CD4-positive, alpha-beta T cell treated with Interleukin-4 for 4 hours (primary cell): ENCODE measurements at places on chromosomes 7 and 10.

DNA sequence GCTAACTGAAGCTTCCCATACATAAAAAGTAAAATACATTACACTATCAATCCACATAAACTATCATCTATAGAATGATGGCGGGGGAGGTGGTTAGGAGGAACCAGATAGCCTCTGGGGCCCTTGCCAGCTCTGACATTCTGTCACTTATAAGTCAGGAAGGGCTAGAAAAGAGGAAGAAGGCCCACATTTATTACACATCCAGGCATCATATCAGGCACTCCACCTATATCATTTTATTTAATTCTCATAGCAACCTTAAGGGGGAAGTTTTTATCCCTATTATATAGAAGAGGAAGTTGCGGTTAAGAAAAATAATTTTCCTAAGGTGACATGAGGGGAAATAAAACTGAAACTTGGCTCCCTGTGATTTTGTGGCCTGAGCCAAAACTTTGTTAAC is 29.9 kb downstream of the HEPACAM2 start:
- no peak for DNase-seq

DNA sequence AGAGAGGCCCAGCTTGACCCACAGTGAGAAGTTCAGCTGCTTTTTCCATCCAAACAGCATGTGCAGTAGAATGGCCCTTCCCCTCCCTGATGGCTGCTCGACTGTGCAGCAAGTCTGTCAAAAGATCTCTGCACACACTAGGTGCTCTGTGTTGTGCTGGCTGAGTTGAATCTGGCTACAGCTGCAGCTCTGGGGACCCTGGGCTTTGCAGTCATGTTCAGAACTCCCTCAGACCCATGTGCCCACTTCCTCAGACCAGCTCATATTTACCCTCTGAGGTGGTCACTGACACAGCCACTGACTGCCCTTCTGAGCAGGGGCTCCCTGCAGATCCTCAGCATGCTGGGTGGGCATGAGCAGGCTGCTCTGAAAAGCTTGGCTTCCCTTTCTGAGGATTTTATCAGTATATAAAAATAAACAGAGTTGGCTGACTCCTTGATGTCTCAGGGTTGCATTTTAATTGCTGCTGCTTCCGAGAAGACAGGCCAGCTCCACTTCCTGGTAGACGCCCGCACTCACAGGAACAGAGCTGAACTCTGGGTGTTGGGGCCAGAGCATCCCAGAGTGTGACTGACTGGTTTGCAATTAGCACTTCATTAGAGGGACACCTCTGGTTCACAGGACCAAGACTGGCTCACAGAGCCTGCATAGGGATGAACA is 507.9 kb downstream of the RPS24 start:
- DNase-seq = no peak

DNA sequence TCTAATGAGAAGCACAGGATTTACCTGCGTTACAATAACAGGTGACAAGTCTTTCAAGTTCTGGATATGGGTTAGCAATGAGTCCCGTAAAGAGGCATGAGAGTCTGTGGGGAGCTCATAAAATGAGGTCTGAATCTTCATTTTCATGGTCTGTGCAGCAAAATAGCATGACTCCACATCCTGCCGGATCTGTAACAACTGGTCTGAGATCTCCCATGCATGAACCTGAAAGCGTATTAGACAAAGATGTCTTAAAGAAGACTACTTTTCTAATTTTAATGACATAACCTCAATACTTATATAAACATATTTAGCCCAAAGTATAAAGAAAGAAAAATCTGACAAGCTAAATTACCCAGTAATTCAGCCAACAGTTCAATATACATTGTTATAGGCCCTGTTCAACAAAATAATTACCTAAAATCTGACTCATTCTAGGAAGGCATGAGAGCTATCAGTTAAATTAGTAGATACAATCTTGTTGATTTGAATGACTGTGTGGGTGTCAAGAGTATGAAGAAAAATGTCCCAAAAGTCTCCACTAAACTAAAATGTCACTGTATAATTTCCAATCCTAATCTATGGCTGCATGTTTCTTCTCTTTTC is 36.9 kb downstream of the TNPO3 start:
- DNase-seq = no peak

DNA sequence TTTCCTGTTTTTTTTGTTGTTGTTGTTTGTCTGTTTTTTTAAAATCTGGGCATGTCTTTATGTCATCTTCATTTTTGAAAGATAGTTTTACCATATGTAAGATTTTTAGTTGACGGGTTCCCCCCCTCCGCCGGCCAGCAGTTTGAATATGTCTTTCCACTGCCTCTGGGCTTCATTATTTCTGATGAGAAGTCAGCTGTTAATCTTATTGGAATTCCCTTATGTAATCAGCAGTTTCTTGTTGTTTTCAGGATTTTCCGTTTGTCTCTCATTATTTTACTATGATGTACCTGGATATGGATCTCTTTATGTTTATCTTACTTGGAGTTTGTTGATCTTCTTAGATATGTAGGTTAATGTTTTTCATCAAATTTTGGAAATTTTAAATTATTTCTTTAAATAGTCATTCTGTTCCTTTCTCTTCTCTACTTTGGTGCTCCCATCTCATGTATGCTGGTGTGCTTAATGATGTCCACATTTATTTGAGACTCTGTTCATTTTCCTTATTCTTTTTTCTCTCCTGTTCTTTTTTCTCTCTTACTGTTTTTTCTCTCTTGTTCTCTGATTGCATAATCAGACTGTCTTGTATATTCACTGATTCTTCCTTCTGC is 9.7 kb downstream of the EXOC6 start:
- no peak for DNase-seq

DNA sequence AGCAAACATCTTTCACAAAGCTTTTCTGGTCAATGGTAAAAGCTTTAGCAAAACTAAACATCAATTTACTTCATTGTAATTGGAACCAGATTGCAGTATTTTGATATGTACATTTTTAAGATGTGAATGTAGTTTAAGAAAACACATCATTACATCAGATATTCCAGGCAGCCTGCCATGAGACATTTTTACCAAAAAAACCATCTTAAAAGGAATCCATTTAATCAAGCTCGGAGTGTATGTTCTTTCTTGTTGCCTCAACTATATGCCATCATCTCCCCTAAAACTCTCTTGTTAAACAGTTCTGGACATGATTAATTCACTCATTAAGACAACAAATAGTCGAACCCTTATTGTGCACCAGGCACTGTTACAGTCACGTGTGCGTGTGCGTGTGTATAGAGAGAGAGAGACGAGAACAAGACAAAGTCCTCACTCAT is 97.5 kb downstream of the UBE2H start:
- no peak for DNase-seq

DNA sequence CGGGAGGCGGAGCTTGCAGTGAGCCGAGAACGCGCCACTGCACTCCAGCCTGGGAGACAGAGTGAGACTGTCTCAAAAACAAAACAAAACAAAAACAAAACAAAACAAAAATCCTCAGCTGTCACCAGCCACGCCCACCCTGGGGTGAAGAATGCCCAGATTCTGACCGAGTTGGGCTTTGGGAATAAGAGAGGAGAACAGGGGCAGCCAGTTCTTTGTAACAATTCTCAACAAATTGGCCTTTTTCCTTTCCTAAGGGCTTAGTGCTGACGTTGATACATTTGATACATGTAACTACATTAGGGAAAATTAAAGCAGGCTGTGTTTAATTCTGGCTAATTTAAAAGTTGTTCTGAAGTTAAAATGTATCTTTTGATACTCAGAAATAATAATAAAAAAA is 121.0 kb downstream of the EPC1 start:
- DNase-seq = no peak

DNA sequence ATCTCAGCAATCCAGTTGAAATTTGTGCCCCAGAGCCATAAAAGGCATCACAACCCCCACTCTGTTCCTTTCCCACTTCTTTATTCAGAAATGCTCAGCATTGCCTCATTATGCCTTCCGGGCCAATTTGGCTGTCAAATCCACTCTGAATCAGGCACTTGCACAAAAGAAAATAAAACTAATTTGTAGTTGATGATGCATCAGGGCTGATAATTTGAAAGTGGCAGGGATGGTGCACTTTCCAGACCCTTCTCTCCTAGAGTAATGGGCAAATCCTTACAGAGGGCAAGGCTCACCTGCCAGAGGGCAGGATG is 147.9 kb upstream of the PDE1C start:
- no peak for DNase-seq

GRCh38 chr7:118517275-118517674 is 292.8 kb downstream of the ANKRD7 start:
- no peak for DNase-seq

GRCh38 chr7:29469281-29469680 is 94.4 kb upstream of the PRR15 start:
- no peak for DNase-seq

GRCh38 chr10:122665329-122665860 is 34.3 kb downstream of the C10orf120 start:
- DNase-seq = no peak

- DNase-seq = no peak
These were observed 88.2 kb upstream of the SEMA3C start for GRCh38 chr7:81007051-81007450.

DNA sequence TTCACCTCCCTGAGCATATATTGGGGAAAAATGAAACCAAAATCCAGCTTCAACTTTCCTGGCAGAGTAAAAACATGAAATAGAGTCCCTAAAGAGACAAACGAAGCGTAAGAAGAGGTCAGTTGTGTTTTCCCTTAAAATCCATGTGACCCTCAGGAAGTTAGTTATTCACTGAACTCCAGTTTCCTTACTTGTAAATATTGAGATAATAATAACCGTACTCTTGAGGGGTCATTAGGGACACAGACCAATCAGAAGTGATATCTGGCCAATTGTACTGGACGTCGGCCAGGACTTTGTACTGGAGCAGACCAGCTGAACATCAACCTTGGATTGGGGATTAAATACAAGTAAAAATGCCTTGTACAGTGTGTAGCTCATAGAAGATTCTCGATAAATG is 167.0 kb downstream of the GATA3 start:
- no peak for DNase-seq

DNA sequence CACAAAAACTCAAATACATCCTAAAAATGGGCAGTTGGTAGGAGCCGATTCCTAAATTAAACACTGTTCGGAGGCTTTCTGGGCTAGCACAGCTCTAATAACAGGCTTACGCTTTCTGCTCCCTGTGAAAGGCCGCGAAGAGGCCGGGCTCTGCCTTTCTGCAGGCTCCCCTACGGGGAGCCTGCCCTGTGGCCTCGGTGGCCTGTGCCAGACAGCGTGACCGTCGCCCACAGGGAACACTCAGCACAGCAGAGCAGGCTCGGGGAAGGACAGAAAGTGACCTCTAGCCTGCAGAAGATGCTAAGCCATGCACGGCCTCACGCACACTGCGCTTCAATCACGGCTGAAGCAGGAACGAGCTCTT is 64.2 kb downstream of the DIP2C start:
- DNase-seq = no peak

DNA sequence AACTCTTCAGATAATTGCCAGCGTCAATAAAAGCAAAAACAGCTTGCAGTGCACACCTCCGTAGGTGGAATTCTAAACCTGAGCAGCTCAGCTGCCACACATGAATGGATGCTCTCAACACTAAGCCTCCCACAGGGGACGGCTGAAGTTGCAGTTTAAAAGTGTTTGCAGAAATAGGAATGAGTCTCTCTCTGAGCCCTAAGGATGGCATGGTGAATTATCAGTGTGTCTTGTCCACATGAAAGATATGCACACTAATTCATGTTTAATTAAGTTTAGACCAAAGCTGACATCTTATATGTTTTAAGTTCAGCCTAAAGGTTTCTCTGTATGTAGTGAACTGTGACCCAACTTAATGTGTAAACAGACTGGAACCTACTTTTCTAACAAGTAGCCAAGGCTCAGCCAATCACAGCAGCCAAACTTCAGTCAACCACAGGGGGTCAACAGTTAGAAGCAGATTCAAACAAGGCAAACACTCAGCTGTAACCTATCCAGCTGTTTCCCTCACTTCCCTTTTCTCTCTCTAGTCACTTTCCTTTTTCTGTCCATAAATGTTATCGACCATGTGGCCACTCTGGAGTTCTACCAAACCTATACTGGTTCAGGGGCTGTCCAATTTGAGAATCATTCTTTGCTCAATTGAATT is 38.1 kb downstream of the CTTNBP2 start:
- DNase-seq = no peak

- no peak for DNase-seq
These were observed 59.1 kb upstream of the CALD1 start for GRCh38 chr7:134720091-134720935.

GRCh38 chr10:73888514-73888913 is 14.2 kb upstream of the CAMK2G start:
- DNase-seq = no peak

DNA sequence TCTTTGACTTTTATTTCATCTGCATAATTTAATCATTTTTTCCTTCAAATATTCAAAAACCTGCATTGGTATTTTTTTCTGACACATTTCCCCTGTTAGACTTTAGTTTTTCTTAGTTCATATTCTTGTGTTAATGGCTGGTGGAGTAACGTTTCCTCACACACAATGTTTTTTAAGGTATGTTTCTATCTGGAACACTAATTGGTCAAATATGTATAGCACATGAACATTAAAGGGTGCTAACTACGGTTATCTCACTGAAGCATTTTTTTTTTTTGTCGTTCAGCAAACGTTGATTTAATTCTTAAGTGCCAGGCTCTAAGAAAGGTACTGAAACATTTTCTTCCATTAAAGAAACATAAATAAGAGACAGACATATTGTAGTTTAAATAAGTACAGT is 87.7 kb downstream of the PTPRZ1 start:
- DNase-seq = no peak

DNA sequence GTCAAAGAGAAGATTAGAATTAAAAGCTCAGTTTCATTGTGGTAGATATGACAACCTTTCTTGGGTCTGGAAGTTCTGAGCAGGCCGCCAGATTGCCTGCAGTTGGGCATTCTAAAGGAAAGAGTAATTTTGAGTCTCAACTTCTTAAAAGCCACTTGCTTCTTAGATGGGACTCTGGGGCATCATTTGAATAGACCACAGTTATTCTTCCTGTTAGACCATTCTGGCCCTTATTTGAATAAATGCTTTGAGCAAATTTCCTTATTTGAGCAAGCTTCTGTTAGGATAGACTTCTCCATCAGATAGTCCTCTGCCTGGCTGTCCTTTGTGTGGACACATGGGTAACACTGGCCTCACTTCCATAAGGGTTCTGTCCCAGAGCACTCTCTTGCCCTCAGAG is 40.2 kb downstream of the SND1 start:
- no peak for DNase-seq

GRCh38 chr10:71059054-71059818 is 153.1 kb upstream of the UNC5B start:
- DNase-seq = no peak

DNA sequence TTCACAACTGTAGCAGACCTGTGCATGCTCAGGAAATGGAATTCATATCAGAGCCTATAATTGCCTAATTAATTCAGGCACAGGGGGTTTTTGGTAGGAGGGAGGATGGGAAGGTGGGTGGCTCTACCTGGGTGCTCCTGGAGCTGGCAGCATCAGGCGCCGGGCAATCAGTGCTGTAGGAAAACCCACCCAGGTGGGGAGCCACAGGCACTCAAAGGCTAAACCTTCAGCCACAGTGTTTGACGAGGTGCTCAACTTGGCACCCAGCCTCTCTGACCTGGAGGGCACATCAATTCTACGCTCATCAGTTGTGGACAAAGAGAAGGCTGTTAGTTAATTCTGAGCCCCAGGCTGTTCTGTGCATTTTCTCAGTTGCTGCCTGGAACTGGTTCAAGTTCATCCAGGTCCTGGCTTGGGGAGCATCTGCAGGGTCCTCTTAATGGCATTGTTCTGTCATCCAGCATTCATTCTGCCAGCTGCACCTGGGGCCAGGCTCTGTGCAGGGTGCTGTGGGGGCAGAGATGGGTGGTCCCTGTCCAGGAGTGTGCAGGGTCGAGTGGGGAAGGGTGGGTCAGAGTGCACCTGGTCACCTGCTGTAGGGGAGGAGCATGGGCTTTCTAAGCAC is 54.1 kb upstream of the NPTX2 start:
- no peak for DNase-seq
